Caco-2 (cell line): ENCODE measurements at places on chromosomes 5 and 9. TPM values are rescaled to one million over a fixed set of nuclear protein-coding genes. Genes with fewer than 3 reads are reported as not detected.
A peak's percentile ranks its signal among the peaks of the same experiment; 100 is the strongest.

Gene JAKMIP2
- 0.58 and 1.2 TPM in 2 replicates for total RNA-seq

Gene RLN2
- total RNA-seq = 1.9 and 3.4 TPM in 2 replicates

Gene RIGI
- 7.9 and 8.0 TPM in 2 replicates for total RNA-seq

Gene SERINC5
- 225 and 226 TPM in 2 replicates for total RNA-seq

Gene TMC1
- not detected in 2 replicates for total RNA-seq

Gene ZNF189
- 15.3 and 17.3 TPM in 2 replicates for total RNA-seq

Gene IFNA2
- not detected in 2 replicates for total RNA-seq

DNA sequence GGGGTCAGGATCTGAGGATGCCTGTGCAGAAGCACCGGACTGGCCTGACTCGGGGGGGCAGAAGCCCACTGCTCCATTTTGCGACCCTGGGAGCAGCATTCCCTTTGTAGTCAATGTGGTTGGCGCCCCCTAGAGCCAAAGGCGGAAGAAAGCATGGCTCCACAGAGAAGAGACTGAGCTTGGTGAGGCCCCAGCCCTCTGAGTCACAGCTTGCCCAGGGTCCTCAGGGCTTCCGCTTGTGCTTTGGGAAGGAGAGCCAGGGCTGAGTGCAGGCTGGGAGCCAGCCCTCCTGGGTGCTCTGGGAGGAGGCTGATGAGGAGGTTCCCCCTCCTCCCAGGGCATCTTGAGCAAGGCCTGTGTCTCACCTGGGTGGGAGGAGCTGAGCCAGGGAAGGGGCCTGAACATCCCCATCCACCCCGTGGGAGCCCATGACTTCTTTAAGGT lies 5.5 kb upstream of the AQP3 start:
- DNase-seq = peak; percentile 71

- no peak for DNase-seq
Measured at GRCh38 chr9:74817816-74818215, 69.9 kb downstream of the TRPM6 start.

- DNase-seq = no peak
Measured at GRCh38 chr9:117074784-117075520, 339.9 kb downstream of the ASTN2 start.

DNA sequence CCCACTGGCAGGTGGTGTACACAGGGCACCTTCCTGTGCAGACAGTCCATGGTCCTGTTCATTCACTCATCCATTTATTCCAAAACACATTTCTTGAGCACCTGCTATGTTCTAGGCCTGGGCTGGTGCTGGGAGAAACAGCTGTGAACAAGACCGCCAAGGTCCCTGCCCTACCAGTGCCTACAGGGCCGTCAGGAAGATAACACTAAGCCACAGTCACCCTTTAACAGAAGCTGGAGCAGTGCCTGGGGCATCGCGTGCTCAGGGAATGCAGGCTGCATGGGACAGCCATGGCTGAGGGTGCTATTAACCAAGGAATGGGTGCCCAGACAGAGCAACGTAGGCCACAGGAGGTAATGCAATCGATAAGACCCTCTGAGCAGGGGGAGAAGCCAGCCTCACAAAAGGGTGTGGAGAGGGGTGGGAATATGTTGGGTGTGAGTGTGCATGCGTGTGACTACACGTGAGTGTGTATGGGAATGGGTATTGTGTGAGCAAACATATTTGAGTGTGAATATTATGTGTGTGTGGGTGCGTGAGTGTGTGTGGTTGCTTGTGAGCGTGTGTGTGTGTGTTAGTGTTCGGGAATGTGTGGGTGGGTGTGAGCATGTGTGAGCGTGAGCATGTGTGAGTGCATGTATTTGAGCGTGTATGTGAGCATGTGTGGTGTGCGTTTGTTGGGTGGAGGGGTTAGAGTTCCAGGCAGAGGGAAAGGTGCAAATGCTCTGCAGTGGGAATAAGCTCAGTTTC lies 19.1 kb downstream of the DUSP1 start:
- no peak for DNase-seq

GRCh38 chr5:140238756-140239155 lies 63.8 kb downstream of the CYSTM1 start:
- no peak for DNase-seq

- no peak for DNase-seq
Measured at GRCh38 chr9:29160763-29161353, 1587.6 kb upstream of the C9orf72 start.

DNA sequence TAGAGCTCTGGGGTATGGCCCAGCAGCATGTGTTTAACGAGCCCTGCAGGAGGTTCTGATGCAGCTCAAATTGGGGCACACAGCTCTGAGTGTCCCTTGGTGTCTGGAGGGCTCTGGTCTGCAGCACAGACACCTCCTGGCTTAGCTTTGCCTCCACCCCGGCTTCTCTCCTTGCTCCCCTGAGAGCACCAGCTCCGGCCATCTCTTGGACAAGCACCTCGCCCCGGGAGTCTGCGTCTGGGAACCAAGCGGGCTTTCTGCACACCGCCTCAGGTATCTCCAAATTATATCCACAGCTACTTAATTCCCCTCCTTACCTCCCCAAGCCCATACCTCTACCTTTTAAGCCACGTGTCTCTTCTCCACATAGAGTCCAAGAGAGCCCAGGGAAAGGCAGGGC lies 83.7 kb upstream of the IRX4 start:
- no peak for DNase-seq

DNA sequence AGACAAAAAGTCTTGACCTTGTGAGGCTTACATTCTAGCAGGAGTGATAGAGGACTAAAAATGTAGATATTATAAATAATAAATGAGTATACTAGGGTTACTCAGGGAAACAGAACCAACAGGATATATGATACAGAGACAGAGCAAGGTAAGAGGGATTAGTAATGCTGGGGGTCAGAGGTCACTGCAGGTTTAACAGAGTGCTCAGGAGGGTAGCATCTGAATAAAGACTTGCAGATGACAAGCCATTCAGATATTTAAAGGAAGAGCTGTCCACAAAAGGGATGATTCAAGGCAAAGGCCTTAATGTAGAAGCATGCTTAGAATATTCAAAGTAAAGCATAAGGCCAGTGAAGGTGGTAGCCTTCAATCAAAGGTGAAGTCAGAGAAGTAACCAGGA lies 65.6 kb upstream of the SEMA6A start:
- no peak for DNase-seq

DNA sequence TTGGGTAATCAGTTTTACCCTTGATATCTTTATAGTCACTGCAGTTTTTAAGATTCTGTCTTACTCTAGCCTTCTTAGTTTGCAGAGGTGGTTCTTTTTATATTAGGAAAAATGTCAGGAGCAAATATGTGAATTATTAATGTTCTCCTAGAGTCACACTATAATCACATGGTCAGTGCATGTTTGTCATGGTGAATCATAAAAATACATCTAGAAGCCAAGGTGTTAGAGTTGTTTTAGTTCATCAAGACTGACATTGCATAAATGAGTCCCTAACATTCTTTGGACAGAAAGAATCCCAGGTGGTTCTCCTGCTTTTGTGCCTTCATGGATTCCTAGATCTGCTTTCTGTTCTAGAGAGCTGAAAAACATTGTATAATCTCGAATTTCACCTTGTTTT lies 22.9 kb downstream of the ATG10 start:
- DNase-seq = no peak

GRCh38 chr9:87959916-87960581 lies 14.3 kb downstream of the CDK20 start:
- DNase-seq = peak; percentile 51

GRCh38 chr5:95619096-95619495 lies 791 bp upstream of the GPR150 start:
- no peak for DNase-seq

- DNase-seq = peak; percentile 55
Measured at GRCh38 chr9:119375892-119376291, 6.7 kb upstream of the BRINP1 start.
